ENCODE measurements at places on chromosomes 2 and 18.

GRCh38 chr2:206256706-206257205 is 17.7 kb upstream of the ZDBF2 start:
- no peak overlapping the region for H3K27ac ChIP-seq
- no peak overlapping the region for H3K4me3 ChIP-seq
- H3K4me1 ChIP-seq: no peaks in the 10 kb centered on the region
- DNase-seq: no peak
- H3K27me3 ChIP-seq: peaks cover 74% of the 10 kb centered on the region

GRCh38 chr2:145729993-145730770 is 1210.3 kb upstream of the ZEB2 start:
- no peaks in the 10 kb centered on the region for H3K4me1 ChIP-seq
- H3K27me3 ChIP-seq: no peaks in the 10 kb centered on the region
- no peak for DNase-seq

DNA sequence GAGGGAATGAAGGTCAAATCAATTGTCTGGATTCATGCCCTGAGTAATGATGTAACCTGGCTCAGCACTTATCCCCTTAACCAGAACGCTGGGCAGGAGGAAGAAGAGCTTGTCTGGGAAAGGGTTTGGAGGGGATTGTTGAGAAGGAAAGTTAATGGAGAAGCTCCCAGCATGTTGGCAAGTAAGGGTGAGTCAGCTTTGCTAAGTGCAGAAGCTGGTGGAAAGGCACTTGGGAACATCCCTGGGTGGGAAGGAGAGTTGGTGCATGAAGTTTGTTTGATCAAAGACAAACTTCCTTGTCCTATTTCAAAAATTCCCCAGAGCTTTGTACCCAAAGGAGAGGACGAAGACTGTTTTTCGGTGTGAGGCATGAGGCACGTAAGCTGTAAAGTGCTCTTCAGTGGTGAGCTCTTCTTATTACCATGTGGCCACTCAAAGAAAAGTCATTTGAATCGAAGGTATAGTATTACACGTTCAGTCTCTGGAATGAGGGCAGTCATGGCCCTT is 17.6 kb upstream of the DAW1 start:
- H3K4me3 ChIP-seq: no peak overlapping the region
- H3K27me3 ChIP-seq: no peaks in the 10 kb centered on the region
- H3K36me3 ChIP-seq: no peaks in the 10 kb centered on the region

DNA sequence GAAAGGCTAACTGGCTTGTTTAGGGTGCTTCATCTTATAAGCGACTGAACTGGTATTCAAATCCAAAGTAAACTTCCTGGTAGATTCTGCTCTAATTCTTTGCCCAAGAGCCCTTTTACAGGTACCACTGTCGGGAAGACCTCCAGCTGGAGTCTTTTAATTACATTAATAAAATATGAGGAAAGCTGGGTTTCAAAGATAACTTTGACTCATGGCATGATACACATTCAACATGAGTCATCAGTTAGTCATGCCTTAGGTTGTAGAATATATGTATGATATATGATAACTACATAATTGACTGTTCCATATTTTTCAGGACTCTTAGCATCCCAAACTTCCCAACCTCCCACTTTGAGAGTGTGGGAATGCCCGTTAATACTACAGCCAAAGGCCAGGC is 32.3 kb downstream of the ZCCHC2 start:
- peak overlapping the region; percentile 36 for H3K27ac ChIP-seq
- no peaks in the 10 kb centered on the region for H3K4me1 ChIP-seq
- H3K4me3 ChIP-seq: no peak overlapping the region
- H3K27me3 ChIP-seq: no peaks in the 10 kb centered on the region
- peaks cover 78% of the 10 kb centered on the region for H3K36me3 ChIP-seq

DNA sequence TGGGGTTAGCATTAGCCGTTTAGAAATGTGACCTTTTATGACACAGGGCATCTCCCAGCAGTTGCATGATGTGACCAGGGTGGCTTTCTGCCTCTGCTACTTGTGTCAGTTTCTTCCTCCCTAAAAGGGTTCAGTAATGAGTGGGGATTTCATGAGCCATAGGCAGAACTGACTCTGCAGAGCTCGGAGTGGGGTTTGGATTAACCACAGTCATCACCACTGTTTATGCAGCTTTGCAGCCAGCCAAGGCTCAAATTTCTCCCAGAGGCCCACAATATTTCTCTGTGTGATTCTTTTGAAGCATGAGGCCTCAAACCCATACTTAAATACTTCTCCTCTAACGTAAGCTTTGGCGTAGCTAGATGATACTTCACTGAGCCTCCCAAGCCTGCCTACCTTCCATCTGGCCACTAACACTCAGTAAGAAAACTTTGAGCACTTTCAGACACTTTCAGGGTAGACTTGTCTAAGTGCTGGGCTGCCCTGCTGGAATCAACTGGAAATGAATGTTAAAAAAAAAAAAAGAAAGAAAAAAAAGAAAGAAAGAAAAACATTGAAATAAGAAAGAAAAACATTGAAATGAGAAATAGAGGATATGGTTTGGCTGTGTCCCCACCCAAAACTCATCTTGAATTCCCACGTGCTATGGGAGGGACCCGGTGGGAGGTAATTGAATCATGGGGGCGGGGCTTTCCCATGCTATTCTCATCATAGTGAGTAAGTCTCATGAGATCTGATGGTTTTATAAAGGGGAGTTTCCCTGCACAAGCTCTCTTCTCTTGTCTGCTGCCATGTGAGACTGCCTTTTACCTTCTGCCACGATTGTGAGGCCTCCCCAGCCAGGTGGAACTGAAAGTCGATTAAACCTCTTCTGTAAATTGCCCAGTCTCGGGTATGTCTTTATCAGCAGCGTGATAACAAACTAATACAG is 11.5 kb upstream of the LAPTM4A start:
- H3K36me3 ChIP-seq: no peaks in the 10 kb centered on the region
- H3K4me1 ChIP-seq: no peaks in the 10 kb centered on the region
- no peaks in the 10 kb centered on the region for H3K27me3 ChIP-seq
- H3K27ac ChIP-seq: peak overlapping the region; percentile 47

GRCh38 chr2:119402645-119403560 is 28.8 kb upstream of the TMEM37 start:
- H3K27me3 ChIP-seq: no peaks in the 10 kb centered on the region
- no peak overlapping the region for H3K4me3 ChIP-seq
- peaks cover 16% of the 10 kb centered on the region for H3K4me1 ChIP-seq
- H3K36me3 ChIP-seq: no peaks in the 10 kb centered on the region
- DNase-seq: peak; percentile 83

DNA sequence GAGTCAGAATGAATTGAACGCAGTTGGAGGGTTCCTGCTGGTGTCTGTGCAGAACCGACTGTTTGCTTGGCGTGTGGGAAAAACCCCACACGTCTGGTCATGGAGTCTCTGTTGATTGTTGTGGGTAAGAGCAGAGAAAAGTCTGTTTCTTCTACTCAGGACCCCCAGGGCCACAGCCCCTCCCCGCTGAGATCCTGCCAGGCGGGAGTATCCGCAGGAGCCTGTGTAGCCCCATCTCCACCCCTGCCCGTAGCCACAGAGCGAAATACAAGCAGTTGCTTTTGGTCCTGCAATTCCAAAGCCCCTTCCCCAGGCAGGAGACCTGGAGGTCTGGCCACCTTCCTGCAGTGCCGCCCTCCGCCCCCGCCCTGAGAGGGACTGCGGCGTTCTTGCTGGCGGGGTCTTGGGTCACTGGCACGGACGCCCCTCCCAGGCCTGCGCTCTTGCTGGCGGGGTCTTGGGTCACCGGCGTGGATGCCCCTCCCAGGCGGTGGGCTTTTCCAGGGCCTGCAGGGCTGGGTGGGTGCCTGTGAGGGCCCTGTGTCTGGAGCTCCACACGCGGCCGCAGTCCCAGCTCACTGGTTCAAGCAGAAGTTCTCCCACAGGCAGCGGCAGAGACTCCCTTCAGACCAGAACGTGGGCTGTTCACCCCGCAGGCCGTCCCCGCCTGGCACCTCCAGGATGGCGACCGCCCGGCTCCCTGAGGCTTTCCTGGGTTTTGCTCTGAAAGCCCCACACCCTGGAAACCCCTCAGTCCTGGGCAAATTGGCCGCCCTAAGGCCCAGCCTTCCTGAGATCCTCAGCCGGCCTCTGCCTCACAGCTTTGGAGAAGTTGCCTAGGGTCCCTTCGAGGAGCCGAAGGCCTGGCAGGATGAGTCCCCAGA is 76.0 kb upstream of the CTDP1 start:
- H3K27ac ChIP-seq: no peak overlapping the region
- H3K4me3 ChIP-seq: no peak overlapping the region

- no peaks in the 10 kb centered on the region for H3K36me3 ChIP-seq
- no peaks in the 10 kb centered on the region for H3K4me1 ChIP-seq
- no peaks in the 10 kb centered on the region for H3K27me3 ChIP-seq
- DNase-seq: no peak
Measured at GRCh38 chr2:234324116-234324515, 172.8 kb downstream of the ARL4C start.

DNA sequence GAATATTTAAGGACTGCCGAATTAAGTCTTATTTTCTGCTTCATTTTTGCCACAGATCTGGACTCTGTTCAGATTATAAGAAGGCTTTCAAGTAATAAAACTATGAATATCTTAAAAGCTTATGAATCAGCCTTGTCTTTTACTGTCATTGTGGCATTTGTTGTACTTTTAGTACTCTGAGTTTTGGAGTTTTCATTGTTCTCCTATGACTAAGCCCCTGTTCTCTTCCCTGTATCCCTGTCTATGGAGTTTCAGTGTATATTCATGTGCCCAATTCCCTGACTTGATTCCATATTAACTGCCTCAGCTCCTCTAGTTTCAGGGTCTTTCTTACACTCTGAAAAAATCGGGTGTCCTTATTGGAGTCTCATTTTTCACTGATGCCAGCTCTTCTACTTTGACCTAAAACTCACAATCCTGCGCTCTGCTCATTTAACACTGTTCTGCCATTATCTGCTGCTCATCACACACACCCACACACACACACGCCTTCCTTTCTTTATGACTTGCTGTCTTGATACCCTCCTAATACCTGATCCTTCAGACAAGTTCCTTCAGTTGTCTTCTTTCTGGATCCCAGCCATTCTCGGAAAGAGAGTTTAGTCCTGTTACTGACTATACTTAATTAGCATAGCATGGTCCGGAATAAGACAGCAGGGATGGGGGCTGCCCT is 511.8 kb downstream of the CPS1 start:
- no peaks in the 10 kb centered on the region for H3K27me3 ChIP-seq
- no peak overlapping the region for H3K27ac ChIP-seq
- H3K36me3 ChIP-seq: no peaks in the 10 kb centered on the region

DNA sequence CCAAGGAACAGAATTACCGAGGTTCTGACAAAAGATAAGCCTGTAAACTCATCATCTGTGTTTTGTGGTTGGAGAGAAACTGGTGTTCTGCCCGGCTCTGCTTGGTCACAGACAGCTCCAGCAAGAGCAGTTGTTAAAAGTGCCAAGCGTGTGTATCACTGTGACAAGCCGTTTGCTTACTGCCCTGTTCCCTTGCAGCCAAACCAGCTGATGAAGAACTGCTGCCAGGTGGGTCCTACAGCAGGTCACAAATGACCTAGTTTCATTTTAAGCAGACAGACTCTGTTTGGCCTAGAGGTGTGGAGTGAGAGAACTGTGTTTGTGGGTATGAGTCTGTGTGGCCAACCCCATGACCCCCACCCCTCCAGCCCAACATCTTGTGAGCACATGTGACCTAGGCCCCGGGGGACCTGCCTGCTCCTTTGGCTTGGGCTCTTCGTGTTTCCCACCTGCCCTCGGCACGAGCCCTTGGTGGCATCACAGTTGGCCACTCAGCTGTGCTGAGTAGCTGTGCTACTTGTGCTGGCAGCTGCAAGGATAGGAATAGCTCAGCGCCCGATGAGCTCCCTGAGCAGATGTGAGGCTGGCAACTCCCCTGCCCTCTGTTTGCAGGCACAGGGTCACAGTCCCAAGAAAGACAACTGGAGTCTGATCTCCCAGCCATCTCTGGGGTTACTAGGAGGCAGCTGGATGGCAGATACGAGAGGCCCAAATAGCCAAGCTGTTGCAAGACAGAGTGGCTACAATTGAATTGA is 9.7 kb downstream of the OXER1 start:
- peaks cover 51% of the 10 kb centered on the region for H3K36me3 ChIP-seq
- no peak overlapping the region for H3K4me3 ChIP-seq
- no peaks in the 10 kb centered on the region for H3K27me3 ChIP-seq
- H3K4me1 ChIP-seq: no peaks in the 10 kb centered on the region

DNA sequence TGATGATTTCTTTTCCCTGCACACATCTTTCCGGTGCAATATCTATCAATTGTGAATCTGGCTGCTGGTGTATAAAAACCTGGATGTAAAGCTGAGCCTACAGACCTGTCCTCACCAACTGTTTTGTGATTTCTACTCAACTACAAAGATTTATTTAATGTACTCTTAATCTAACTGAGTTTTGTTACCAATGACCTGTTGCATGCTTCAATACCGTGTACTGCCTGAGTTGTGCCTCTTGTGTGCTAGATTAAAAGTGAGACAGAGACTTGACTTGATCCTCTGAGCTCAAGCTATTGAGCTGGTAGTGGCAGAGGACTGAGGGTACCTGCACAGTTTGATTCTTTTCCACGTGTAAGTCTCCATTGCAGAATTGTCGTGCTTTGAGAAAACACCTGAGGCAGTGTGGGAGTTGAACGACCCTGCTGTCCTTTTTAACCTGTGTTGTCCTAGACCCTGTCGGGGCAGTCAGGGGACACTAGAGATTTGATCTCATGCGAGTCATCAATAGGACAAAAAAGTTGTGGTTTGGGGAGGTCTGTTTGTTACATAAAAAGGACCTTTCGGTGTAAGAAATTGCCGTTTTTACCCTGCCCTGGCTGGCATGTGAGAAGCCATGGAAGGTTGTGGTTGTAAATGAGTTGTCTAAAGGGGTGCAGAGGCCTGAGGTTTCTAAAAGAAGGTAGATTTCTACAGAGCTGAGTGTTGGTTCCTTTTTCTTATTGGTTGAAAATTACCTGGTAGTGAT is 231.3 kb downstream of the ALPK2 start:
- H3K4me1 ChIP-seq: peaks cover 9% of the 10 kb centered on the region
- no peak overlapping the region for H3K4me3 ChIP-seq
- no peak for DNase-seq
- H3K36me3 ChIP-seq: peaks cover 63% of the 10 kb centered on the region

DNA sequence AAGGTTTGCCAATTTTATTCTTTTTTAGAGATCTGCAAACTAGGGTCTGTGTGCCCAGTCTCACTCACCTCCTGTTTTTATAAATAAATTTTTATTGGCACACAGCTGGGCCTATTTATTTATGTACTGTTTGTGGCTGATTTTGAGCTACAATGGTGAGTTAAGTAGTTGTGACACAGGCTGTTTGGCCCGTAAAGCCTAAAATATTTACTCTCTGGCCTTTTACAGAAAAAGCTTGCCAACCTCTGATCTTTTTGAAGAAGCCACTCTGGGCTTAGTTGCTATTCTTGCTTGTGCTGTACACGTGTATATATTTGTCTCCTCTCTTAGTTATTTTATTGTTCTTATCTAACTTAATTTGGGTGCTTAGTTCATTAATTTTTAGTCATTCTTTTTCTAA is 14.5 kb downstream of the NAB1 start:
- H3K4me1 ChIP-seq: peaks cover 29% of the 10 kb centered on the region
- peaks cover 7% of the 10 kb centered on the region for H3K36me3 ChIP-seq
- no peak for DNase-seq
- no peak overlapping the region for H3K27ac ChIP-seq

DNA sequence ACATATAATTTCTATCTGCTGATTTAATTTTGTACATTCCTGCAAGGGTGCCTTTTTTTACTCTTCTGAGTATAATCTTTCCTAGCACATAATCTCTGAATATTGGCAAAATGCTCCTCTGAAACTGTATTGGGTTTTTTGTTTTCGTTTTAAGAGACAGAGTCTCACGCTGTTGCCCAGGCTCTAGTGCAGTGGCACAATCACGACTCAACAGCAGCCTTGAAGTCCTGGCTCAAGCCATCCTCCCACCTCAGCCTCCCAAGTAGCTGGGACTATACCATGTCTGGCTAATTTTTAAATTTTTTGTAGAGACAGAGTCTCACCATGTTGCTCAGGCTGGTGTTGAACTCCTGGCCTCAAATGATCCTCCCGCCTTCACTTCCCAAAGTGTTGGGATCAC is 104.9 kb downstream of the SPTBN1 start:
- peaks cover 66% of the 10 kb centered on the region for H3K4me1 ChIP-seq
- H3K27me3 ChIP-seq: no peaks in the 10 kb centered on the region
- peak overlapping the region; percentile 50 for H3K27ac ChIP-seq
